ENCODE measurements at places on chromosomes 7 and 10.

GRCh38 chr10:119446441-119447277 is 95.9 kb downstream of the RGS10 start:
- no peak for DNase-seq

DNA sequence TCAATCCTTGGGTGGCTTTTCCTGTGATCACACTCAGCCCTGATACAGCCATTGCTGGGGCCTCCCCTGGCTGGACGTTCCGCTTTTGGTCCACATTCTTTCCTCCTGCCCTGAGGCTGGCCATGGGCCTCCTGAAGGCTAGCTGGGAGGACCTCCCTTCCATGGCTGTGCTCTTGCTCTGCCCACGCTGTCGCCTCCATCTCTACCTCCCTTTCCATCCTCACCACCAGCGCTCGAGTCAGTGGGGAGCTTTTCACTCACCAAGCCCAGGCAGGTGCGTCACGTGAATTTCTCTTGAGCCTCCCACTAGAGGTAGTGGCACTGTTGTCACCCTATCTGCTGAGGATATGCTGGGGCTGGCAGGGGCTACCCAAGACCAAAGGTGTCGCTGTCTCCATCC is 85.9 kb downstream of the BMS1 start:
- no peak for DNase-seq

GRCh38 chr10:84348860-84349259 is 20.5 kb downstream of the CCSER2 start:
- DNase-seq, result no peak

DNA sequence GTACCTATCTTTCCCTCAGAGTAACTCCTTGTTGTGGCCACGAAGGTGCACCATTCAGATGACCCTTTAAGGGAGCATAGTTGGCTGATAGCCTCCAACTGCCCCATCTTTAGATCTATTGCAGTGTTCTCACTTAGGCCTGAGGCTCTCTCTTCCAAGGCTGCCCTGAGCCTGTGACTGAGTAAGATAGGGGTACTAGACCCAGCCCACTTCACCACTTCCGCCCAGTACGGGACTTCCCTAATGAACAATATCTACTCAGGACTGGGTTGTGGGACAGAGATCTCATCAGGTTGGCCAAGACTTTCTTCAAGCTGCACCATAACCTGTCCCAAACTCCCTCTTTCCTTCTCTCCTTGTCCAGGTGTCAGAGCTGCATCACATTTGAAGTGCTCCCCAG is 5.7 kb upstream of the GNAI1 start:
- DNase-seq, result no peak

DNA sequence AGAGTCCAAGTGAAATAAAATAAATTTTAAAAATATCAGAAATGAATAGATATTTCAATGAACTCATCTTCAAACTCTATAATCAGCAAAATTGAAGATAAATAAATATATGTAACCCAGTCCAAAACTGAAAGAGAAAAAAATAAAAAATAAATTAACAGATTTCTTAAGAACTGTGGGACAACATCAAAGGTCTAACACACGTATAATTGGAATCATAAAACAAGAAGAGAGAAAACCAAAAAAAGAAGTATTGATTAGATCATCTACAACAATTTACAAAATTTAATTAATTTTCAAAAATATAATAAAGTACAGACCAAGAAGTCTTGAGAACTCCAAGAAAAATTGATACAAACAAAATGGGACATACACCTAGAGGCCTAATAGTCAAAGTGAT is 625.8 kb upstream of the SORCS1 start:
- no peak for DNase-seq

GRCh38 chr7:134474828-134475227 is 15.9 kb upstream of the AKR1B1 start:
- DNase-seq, result no peak

GRCh38 chr10:98536551-98536950 is 89.8 kb upstream of the HPS1 start:
- DNase-seq, result peak; percentile 15

DNA sequence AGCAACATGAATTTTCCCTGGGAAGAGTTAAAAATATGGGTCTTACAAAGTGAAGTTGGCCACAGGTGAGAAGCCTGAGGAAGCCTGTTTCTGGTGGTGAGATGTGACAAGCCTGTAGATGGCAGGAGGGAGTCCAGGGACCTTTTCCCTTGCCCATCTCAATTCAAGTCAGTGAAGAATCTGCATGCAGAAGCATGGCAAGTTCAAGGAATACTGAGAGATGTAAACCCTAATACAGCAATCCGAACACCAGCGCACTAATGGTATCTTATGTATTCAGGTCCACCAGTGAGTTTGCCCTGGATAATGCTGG is 73.6 kb downstream of the RHOBTB1 start:
- DNase-seq, result no peak

DNA sequence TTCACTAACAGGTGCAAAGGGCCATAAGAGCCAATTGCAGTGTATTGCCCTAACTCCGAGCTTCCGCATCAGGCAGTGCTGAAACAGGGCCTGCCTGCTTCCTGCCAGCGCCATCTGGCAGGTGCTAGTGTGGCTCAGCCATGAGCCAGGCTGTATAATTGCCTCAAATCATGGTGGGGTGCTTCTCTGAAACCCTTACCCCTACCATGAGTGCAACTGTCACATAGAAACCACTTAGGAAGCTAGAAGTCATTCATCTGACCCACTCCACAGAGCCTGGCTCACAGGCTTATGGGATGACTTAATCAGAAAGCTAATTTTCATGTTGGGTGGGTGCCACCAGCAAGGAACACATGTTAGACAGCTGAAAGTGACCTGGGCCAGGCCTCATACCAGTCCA is 133.3 kb upstream of the LAMB4 start:
- DNase-seq, result no peak

DNA sequence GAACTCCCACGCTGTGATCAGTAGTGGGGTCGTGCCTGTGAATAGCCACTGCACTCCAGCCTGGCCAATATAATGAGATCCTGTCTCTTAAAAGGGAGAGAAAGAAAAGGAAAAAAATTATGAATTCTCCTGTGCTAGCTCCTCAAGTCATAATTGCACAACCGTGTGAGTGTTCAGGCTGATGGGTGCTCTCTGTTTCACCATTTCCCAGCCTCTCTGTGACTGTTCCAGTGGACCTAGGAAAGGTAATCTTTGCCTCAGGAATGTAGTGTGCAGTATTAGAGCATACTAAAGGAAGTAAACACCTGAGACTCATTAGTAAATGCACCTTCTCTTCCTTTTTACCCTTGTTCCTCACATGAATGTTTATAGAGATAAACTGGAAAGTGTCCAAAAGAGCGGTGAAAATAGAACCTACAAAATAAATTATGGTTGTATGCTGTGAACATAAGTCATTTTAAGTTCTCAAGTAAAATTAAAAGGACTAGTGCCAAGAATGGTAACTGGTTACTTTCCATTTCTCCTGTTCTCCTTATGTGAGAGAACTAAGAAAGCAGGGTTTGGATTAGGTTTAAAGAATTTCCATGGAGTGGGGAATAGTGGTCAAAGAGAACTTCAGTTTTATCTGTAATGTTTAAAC is 42.7 kb downstream of the INPP5F start:
- DNase-seq, result no peak

GRCh38 chr7:22855049-22855392 is 32.4 kb upstream of the TOMM7 start:
- DNase-seq, result no peak

- no peak for DNase-seq
Measured at GRCh38 chr10:125928928-125929585, 32.7 kb downstream of the FANK1 start.

GRCh38 chr7:116670409-116671015 is 1.5 kb upstream of the MET start:
- DNase-seq, result peak; percentile 18

DNA sequence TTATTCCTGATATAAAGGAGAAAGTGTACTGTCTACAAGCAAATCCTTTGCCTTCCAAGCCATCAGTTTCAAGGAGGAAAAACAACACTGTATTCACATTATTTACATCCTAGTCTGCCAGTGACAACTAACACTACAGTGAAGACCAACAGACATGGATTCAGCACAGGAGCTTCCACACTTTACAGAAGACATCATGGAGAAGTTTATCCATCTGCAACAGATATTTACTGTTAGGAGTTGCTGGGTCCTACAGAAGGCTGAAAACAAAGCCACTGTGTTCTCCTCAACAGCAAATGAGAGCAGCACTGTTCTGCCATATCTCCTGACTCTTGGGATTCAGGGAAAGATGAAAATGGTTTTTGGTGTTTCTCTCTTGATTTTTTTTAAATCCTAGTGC is 31.9 kb downstream of the NAPEPLD start:
- no peak for DNase-seq

DNA sequence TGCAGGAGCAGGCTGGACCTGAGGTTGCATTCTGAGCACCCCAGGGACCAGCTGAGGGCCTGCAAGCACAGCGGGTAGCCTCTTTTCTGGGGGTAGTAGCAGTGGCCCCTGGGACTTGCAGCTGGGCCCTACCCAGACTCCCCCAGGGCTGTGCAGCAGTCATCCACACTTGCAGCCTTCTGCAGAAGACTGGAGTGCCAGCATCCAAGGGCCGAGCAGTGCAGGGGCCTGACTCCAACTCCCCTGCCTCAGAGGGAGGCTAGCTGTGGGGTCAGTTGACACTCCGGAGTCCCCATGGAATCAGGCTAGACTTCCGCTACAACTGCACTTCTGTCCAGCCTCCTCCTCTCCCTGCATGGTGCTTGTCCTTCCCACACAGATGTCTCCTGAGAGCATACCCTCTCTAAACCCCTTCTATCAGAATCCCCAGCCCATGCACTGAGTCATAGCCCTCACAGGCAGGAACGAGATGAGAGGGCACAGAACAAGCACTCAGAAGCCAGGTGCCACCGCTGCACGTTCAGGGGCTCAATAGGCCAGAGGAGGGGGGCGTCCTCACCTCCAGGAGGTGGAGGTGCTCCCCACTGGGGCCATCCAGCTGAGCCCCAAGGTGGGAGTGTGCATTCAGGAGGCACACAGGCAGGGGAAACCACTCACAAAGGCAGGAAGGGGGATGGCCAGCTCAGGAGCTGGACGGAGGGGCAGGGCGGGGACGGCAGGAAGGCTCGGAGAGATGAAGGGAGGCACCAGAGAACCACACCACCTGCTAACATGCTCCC is 7.5 kb downstream of the RASGEF1A start:
- DNase-seq, result no peak

GRCh38 chr7:7148798-7149481 is 33.4 kb upstream of the C1GALT1 start:
- DNase-seq, result peak; percentile 59

DNA sequence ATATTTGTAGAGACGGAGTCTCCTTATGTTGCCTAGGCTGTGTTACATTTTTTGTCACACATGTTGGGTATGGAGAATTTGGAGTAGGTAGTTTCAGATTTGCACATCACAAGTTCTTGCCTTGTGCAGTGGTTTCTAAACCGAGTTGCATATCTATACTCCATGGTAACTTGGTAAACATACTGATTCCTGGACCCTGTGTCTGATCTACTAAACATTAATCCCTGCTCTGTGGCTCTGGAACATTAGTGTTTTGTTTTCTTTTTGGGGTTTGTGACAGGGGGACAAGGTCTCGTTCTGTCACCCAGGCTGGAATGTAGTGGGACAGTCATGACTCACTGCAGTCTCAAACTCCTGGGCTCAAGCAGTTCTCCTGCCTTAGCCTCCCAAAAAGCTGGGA is 24.7 kb downstream of the AUTS2 start:
- no peak for DNase-seq

DNA sequence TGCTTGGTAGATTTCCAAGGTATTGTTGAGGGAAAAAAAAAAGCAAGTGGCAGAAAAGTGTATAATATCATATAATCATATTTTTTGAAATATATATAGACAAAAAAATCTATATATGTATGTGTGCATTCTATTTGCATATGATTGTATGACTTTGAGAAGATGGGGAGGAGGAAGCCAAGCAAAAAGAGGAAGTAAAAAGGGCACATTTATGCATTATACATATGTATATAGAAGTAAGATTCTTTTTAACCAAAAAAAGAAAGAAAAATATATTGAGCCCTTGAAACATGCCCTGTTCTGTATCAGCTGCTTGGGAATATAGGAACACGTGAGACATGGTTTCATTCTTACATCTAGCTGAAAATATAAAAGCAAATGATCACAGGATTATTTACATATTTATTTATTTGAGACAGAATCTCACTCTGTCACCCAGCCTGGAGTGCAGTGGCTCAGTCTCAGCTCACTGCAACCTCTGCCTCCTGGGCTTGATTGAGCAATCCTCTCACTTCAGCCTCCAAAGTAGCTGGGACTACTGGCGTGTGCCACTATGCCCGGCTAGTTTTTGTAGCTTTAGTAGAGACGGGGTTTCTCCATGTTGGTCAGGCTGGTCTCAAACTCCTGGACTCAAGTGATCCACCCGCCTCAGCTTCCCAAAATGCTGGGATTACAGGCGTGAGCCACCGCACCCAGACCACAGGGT is 18.0 kb upstream of the SLF2 start:
- DNase-seq, result no peak

DNA sequence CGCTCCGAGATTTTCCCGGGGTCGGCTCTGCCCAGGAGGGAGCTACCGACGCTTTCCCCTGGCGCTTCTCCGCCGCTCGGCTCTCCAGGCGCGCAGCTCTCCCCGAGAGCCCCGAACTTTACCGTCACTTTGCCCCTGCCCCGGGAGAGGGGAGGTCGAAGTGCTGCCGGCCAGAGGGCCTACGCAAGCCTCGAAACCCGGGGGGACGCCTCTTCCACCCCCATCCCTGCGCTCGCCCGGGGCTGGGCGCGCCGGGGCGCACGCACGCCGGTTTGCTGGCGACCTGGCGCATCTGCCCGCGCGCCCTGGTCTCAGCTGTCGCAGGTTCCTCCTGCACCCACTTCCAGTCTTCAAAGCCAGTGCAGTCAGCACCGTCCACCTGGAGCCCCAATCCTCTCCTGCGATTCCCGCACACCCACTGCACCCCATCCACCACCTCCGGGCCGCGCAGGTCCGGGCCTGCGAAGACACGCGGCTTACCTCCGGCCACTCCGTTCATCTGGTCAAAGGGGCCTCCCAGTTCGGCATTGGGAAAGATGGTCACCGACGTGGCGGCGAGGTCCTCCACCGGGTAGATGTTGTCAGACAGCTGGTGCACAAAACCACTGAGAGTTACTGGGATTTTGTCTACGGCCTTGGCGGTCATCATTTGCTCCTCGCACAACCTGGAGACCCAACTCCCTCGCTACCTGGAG is 638 bp downstream of the EGR2 start:
- peak; percentile 16 for DNase-seq

- peak; percentile 91 for DNase-seq
Measured at GRCh38 chr7:73822319-73823173, 8.2 kb upstream of the CLDN4 start.

GRCh38 chr7:38307640-38308039 is 34.2 kb upstream of the TARP start:
- no peak for DNase-seq

GRCh38 chr7:302054-302992 is 12.4 kb downstream of the FOXL3 start:
- DNase-seq, result no peak

DNA sequence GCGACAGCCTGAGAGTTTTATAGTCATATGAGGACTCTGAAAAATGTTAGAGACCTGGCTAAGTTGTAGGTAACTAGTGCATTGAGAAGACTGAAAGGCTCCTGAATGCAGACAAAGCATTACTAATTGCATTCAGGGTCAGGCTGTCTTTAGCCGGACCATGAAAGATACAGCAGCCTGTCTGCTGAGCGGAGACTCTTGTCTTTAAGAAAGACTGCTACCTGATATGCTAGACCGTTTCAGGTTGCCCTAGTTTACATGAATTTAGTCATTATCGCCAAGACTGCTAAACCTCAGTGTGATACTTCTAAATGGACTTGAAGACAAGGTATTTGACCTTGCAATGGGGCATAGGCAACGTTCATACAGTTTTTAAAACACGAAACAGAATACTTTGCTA is 81.2 kb downstream of the BMPR1A start:
- no peak for DNase-seq

GRCh38 chr7:150980663-150981062 is 2.5 kb upstream of the KCNH2 start:
- no peak for DNase-seq

Data from hepatocyte (in vitro differentiated cells).